ENCODE measurements at places on chromosomes 1 and 21.
A peak's percentile ranks its signal among the peaks of the same experiment; 100 is the strongest.

DNA sequence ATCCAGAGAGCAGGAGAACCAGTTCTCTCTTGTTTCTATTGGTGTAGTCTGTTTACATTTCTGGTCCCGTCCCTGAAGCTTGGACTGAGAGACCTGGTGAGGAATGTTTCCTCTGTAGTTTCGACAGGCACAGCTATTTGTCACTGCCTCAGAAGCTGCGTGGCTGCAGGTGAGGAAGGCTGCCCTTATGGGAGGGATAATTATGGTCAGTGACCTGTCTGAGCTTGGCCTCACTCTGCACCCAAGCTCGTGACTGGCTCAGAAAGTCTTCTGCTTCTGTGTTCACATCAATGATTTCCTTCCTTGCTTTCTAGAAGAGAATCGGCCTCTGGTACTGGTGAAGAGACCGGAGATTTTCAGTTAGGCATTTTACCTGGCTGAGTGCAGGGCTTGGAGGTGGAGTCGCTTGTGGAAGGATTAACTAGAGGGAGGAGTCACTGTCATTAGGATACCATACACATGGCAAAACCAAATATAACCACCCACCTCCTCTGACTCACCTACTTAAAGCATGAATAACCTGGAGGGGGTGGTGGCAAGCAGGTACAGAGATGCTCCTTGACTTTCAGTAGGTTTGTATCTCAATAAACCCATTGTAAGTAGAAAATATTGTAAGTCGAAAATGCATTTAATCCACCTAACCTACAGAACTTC lies 19.9 kb upstream of the WDR26 start:
- DNase-seq, result no peak

- peak; percentile 32 for DNase-seq
Measured at GRCh38 chr1:27348861-27349783, 7.3 kb downstream of the SYTL1 start.

DNA sequence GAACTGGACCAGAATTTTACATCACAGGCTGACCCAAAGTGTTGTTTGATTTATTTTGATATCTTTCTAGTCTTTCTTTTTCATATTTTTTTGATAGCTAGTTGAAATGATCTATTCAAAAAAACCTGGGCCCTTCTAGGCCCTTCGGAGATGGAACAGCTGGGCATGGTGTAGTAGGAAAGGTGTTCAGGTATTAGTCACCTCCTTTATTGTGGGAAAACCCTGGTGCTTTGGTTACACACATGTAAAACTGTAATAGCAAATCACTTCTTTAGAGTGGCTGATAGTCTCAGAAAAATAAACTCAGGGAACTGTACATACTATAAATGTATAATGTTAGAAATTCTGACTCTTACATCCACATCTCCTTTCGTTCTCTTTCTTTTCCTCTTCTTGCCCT lies 234.5 kb downstream of the PLA2G4A start:
- no peak for DNase-seq

DNA sequence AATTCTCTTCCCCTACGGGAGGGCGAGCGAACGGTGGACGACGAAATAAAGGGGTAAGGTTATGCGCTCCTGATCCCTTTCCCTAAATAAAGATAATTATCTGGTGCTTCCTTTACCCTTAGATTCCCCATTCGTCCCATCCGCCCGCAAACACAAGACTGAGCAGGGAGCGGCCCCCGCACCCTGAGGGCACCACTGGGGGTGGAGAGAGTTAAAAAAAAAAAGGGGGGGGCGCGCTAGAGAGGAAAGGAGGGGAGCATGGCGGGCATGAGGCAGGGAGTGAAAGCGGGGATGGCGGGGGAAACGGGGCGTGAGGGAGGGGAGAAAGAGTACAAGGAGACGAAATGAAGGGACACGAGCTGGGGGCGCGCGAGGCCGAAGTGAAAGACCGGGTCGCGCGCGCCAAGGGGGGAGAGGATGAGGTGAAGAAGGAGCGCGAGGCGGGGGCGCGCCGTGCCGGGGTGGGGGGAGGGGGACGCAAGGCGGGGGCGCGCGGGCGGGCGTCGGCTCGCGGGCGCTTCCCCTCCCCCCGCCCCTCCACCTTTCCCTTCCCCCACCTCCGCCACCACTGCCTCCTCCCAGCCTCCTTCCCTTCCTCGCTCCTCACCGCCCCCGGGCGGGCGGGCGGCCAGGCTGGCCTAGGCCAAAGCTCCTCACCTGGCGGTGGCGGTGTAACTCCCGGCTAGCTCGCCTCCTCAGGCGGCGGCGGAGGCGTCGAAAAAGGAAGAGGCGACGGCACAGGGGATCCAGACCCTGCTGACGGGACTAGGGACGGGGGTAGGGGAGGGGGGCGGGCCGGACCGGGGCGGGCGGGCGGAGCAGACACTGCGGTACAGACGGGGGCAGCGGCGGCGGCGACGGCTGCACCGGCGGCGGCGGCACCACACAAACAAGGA lies 448 bp downstream of the GATAD2B start:
- DNase-seq, result peak; percentile 64

GRCh38 chr1:91007827-91008226 lies 14.0 kb downstream of the ZNF644 start:
- DNase-seq, result no peak

GRCh38 chr21:37071561-37072273 lies 1.2 kb downstream of the PIGP start:
- DNase-seq, result no peak

DNA sequence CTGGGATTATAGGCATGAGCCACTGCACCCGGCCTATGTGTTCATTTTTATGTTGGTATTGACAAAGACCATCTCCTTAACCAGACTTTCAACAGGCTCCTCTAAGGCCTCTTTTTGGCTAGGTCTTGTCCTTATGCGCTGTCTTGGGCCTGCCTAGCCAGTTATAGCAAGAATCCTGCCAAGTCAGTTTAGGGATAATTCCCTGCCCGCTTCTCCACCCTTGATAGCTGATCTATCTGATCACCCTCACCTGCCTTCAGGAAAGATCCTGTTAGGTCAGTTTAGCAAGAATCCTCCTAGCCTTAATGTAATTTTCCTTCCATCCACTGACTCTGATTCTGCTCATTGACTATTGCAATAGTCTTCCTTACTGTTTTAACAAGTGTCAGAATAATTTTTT lies 2.4 kb upstream of the B4GALT3 start:
- DNase-seq, result no peak

GRCh38 chr1:200015811-200016210 lies 11.7 kb upstream of the NR5A2 start:
- no peak for DNase-seq

- no peak for DNase-seq
Measured at GRCh38 chr1:161046605-161047228, 940 bp upstream of the USF1 start.

GRCh38 chr1:94797291-94797690 lies 22.9 kb upstream of the SLC44A3 start:
- no peak for DNase-seq

DNA sequence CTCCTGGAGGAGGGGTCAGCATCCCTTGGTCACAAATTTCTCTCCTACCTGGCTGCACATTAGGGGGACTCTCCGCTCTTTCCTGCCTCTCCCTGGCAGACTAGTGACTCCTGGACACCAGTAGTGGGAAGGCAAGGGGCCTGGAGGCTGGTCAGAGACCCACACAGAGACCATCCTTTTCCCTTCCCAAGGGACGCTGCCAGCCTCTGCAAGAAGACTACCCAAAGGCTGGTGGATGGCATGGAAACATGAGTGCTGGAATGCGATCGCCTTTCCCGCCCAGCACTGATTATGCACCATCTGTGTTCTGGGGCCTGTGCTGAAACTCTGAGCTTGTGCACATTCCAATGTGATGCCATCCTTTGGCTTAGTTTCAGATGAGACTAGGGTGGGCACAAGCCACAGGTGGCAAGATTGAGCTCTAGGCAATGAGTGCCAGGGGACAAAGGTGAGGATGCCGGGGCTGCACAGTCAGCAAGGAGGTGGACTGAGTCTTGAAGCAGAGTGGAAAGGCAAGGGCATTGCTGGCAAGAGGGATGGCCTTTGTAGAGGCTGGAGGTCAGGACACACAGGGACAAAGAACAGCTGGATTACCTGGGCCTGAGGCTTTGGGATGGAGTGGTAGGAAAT lies 12.6 kb upstream of the EPS8L3 start:
- DNase-seq, result no peak

DNA sequence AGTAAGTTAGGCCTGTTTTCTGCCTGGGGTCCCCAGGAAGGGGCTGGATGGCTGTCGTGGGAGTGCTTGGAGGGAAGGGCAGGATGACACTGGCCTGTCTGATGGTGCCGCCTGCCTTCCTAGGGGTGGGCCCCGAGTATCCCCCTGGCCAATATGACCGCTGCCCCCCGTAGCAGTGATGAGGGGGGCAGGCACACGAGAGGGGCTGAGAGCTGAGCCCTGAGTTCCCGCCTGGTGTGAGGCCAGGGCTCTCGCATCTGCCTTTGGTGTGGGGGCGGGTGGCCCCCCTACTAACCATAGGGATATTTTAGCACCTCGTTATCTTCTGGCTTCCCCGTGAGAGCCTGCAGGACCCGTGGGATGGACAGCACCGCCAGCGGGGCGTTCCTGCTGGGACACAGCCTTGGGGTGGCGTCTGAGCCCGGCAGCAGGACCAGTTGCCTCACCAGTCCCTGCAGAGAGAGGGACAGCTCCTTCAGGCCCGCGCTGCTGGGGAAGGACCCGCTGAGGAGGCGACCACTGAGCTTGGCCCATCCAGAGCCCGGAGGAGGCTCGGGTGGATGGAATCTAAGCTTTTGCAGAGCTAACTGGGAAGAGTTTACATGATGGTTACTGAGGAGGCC lies 10.4 kb downstream of the KRTAP10-1 start:
- no peak for DNase-seq

DNA sequence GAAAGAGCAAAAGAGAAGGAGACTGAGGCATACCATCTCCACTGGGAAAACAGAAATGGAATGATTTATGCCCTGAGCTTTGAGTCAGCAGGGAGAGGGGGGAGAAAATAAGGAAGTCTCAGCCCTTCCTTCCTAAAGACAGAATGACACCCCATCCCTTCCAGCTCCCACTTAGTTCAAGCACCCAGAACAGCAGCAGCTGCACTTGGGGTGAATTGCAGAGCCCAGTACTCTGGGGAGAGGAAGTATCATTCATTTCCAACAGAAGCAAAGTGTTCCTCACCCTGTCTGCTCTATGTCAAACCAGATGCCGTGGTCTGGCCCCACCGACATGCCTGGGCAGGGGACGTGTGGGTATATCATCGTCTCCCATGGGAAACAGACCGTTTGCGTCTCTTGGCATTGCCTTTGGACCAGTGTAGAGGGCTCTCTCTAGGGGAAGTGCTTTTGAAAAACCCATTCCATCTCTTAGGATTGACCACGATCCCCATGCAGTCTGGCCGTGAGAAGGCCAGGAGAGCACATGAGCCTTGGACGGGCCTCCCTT lies 1.1 kb upstream of the KCNJ15 start:
- no peak for DNase-seq

- no peak for DNase-seq
Measured at GRCh38 chr1:228511546-228512445, 24.6 kb downstream of the RNF187 start.

DNA sequence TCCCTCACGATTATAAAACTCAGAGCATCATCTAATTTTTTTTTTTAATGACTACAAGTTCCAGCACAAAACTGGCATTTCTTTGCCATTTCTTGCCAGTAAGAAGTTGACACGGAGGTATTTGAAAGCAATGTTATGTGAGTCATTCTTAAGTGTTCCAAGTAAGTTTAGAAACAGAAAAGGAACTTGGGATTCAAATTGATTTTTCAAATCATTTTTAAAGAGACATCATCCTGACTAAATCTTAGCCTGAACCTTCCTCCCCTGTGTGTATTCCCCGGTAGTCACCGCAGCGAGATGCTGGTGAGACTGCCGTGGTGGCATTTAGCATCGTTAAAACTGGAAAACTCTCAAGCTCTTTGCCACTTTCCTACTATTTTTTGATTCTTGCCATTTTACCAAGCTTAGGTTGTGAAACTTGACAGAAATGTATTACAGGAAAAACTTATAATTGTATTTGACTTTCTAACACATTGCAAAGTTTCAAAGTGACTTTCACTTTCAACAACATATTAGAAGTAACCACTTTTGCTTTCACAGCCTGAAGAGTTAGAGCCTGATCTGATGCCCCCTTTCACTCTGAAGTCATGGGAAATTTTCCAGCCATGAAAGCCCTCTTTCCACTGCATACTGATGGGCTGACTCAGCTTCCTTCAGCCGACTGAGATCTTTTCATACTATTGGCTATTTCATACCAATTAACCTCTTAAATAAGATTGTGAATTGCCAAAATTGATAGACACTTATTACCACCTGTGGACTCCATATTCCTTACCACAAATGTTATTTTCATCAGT lies 61.4 kb downstream of the OLFML2B start:
- no peak for DNase-seq

DNA sequence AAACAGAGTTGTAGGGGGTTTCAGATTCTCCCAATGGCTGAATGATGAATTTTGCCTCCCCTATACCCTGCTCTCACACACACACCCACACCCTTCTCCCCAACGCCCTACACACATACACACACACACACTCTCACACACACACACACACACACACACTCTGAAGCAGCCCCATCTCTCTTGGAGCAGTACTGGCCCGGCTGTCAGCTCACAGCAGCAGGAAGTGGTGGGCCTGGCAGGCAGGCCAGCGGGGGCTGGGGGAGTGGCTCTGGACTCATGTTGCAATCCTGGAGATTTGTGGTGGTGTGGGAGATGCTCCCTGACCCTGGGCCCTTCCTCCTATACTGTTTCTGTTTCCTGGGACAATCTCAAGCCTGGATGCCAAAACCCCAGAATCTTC lies 2.2 kb downstream of the IKBKE start:
- DNase-seq, result peak; percentile 61

DNA sequence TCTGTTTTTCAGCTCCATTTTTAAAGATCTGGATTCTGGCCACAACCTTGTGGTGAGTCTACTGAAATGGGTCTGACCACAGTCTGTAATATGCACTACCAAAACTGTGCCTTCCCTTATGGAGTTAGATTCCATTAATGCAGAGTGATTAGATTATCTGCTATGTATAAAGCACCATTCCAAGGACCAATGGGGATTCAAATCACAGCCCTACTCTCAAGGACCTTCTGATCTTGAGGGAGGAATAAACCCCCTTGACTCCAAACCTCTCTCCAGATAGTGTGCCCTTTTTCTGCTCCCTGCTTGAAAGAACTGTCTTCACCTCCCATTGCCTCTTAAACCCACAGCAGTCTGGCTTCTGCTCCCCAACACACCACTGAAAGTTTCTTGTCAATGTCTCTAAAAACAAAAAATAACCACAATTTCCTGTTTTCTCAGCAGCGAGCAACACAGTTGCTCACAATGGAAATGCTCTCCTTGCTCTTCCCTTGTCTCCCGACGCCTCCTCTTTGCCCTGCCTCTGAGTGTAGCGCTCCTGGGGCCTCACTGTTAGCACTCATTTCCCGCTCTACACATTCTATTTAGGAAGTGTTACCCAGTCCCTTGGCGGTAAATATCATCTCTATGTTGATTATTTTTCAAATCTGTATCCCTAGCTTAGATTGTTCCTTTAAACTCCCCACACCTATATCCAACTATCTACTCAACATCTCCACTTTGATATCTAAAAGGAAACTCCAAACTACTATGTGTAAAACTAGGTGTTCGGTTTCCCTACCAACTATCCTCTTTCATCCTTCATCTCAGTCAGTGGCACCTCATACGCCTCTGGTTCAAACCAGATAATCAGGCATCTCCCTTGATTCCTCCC lies 13.6 kb downstream of the PCNX2 start:
- no peak for DNase-seq
